Stimulated activated CD8-positive, alpha-beta memory T cell treated with anti-CD3 and anti-CD28 coated beads, Interleukin-2, amount 100 ng/mL, for 48 hours (primary cell): ENCODE measurements at places on chromosomes 3 and 15.

- no peak for DNase-seq
Measured at GRCh38 chr3:187902041-187902471, 156.8 kb upstream of the BCL6 start.

GRCh38 chr3:128591738-128592426 lies 58.7 kb downstream of the RPN1 start:
- DNase-seq = no peak

DNA sequence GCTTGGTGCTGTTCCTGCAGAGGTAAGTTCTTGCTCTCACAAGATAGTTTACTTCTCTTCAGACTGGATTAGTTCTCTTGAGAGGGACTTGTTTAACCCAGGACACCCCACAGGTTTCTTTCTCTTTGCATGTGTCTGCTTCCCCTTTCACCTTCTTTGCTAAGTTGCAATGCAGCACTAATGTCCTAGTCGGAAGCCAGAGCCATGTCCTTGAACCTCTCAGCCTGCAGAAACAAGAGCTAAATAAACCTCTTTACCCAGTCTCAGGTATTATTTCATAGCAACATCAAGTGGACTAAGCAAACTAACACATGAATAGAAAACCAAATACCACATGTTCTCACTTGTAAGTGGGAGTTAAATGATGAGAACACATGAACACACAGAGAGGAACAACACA lies 915.2 kb downstream of the NSUN3 start:
- DNase-seq = no peak

DNA sequence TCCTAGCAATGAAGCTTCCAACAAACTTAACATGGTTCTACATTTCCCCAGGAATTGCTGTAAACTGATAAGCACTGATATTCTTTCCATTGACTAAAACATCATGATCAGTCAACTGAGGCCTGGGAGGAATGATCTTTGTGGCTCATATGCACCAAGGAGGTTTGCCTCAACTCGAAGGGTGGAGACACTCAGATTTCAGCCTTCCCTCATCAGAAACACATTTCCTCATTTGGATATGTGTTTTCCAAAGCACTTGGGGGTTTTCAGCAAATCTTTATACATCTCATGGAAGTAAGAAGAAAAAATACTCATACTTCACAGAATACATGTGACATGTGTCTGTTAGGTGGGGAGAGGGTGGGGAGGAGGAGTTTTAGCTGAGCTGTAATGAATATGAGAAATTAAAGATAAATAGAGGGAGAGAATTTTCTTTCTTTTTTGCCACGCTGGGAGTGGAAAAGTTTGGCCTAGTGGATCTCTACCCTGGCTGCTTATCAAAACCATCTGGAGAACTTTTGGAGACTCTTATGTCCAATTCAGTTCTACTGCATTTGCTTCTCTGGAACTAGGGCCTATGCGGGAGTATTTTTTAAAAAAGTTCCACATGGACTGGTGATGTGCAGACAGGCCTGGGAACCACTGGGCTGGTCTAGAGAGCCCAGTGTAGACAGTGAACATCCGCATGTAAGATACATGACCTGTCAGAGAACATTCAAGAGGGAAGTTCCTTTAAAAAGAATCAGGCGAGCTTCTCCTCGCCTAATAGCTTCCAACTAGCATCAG lies 301.0 kb upstream of the ICE2 start:
- DNase-seq = no peak

DNA sequence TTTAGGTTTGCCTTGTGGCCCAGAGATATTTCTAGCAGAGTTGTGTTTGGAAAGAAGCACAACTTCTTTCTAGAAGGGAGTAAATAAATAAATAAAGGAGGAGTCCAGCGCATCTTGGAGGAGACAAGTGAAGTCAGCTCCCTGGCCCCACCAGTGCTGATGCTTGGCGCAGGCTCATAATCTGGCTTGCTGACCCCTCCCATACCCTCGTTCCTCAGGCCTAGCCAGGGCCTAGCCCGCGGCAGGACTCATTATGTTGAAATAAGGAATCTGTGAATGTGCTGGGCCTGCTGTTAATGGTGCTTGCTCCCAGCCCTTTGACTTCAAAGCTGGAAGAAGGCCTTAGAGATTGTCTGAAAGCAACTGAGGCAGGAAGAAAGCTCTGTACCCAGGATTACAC lies 3.1 kb downstream of the ZNF710 start:
- no peak for DNase-seq

DNA sequence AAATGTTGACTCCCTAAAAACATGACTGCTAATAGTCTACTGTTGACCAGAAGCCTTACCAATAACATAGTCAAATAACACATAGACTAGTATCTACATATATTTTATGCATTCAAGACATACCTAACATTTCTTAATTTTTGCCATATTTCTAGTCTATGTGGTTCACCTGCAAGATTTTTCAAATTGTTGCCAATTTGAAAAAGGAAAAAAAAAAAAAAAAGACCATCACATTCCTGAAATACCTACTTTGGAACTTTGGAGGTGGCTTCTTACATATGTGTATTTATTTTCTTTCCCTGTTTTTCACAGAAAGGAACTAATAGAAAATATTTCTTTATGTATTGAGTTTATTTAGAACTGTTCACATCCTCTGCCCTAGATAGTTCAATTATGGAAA lies 13.4 kb upstream of the ATP13A3 start:
- no peak for DNase-seq

GRCh38 chr15:73369154-73369694 lies 466 bp upstream of the HCN4 start:
- no peak for DNase-seq

- DNase-seq = peak; percentile 83
Measured at GRCh38 chr15:40906091-40906990, 12.1 kb downstream of the VPS18 start.

GRCh38 chr3:67048067-67048714 lies 50.1 kb downstream of the KBTBD8 start:
- no peak for DNase-seq

DNA sequence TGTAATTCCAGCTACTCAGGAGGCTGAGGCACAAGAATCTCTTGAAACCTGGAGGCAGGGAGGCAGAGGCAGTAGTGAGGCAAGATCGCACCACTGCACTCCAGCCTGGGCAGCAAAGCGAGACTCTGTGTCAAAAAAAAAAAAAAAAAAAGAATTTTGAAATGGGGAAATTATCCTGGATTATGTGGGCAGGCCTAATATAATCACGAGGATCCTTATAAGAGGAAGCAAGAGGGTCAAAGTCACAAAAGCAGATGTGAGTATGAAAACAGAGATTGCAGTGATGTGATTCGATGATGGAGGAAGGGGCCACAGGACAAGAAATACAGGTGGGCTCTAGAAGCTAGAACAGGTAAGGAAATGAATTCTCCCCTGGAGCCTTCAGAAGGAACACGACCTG lies 159.6 kb downstream of the LEKR1 start:
- DNase-seq = no peak

GRCh38 chr15:89494941-89495637 lies 1.3 kb downstream of the RHCG start:
- DNase-seq = peak; percentile 32

- no peak for DNase-seq
Measured at GRCh38 chr15:68091743-68092142, 37.6 kb downstream of the PIAS1 start.

GRCh38 chr3:115042351-115042750 lies 104.7 kb downstream of the ZBTB20 start:
- no peak for DNase-seq

DNA sequence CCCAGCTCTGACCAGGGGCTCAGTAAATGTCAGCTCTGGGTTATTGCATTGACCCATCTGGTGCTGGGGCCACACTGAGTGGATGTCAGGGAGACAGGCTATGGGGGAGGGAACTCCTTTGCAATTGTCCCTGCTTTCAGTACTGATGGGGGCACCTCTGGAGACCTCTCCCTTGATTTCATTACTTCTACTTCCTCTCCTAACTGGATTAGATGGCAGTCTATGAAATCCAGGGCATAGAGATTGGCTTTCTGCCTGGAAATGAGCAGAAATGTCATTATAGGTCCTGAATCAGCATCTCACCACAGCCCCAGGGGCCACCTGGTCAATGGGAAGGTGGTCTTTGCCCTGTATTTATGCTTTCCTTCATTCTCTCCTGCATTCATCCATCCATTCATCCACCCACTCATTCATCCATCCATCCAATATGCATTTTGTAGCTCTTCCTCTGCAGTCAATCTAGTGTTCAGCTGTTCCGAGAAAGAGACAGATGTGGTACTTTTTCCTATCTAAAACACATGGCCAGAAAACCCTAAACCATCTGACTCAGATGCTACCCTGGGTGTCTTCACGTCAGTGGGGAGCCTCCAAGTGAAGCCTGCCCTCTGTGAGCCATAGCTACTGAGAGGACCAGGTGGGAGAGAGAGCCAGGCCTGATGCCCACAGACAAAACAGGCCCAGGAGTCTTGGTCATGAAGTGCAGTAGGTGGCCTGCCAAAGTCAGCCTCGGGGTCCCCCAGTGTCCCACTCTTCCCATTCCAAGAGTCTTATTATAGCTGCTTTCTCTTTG lies 57.1 kb downstream of the CCDC33 start:
- DNase-seq = no peak

DNA sequence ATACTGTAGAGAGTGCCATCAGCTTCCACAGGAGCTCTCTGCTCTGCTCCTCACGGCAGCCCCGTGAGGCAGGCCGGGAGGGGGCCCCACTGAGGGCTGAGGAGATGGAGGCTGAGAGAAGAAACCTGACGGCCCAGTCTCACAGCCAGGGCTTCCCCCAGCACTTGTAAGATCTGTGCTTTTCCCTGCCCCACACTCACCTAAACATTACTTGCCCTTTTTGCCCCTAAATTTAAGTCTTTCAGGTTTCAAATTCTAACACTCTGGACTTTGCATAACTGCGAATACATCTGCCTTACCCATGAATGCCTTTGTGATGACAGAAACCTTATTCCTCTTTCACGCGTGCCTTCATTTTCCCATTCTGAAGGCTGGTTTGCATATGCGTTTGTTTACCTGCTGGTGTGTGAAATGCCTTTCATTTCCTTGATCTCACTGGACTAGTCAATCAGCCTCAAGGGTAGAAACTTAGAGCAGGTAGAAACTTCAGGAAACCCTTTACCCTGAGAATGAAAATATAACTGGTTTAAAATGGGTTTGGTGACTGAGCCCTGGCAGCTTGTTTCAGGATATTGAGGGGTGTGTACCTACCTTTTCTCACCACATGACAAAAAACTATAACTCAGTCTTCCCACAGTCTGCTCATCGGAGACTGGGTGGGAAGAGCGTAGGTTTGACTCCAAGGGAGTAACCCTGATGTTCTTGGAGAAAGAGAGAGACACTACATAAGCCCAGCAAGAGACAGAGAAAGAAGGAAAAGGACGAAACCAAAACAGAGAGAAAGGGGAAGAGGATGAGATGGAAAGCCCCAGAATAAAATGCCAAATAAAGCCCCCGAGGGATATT lies 20.1 kb downstream of the SLC12A8 start:
- no peak for DNase-seq

DNA sequence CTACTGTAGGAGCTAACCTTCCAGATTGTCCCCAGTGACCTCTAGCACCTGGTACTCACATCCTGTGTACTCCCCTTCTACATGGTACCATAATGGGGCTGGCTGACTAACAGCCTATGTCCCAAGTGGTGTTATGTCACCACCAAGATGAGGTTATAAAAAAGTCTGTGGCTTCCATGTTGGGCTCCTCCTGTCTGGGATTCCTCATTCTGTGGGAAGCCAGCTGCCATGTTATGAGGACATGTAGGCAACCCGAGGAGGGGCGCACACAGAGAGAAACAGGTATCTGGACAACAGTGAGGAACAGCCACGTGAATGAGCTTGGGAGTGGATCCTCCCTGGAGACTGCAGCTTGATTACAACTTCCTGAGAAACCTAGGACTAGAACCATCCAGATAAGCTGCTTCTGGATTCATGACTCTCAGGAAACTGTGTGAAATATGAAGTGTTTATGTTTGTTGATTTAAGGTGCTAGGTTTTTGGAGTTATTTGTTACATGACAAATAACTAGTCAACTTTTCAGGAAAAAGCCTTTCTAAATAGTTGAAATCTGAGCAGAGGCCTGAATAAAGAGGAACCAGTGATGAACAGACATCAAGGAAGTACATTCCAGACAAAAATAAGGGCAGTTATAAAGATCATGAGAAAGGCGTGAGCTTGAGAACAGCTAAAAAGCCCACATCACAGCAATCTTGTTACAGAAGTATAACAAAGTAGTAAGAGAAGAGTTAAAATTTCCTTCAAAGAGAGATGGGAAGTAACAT lies 21.7 kb downstream of the GOLIM4 start:
- DNase-seq = no peak

- no peak for DNase-seq
Measured at GRCh38 chr3:120049881-120050539, 44.2 kb downstream of the GSK3B start.

- DNase-seq = no peak
Measured at GRCh38 chr3:66236281-66236680, 15.5 kb downstream of the SLC25A26 start.

DNA sequence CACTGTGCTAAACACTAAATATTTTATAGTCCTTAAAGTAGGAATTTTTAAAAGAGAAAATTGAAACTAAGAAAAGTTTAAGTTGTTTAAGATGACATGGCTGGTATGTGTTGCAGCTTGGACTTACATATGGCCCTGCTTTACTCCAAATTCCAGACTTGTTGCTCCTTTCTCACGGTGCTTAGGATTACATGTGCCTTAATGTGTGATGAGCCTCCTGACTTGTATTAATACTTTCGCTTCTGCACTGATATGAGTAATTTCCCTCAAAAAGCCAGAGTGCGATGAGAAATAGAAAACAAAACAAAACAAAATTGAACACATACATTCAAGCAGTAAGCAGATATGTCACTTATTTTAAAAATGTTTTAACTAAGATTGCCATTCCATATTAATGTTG lies 250.2 kb downstream of the VGLL3 start:
- no peak for DNase-seq

DNA sequence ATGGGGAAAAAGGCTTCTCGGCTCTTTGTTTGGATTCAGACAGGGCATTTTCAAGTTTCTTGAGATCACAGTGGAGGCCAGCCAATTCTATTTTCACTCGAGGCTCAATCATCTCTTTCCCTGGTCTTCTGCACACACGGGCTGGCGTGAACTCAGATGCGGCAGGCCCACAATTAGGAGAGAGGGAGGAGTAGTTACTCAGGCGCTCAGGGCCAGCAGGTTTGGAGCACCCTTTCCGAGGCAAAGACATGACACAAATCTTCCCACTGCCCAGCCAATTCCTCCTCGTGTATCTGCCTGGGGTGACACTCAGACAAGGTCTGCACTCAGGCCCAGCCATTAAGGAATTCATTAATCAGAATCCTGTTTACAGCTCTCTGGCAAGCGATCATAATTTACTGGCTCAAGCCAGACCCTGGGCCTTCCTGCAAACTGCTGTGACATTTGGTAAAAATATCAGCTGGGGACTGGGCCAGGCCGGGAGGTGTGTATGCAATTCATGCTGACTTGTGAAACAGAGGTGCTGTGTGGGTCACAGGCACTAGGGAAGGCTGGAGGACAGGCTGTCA lies 68.1 kb upstream of the TLE3 start:
- DNase-seq = no peak
